ENCODE measurements at places on chromosomes 7 and 10. TPM values are rescaled to one million over a fixed set of nuclear protein-coding genes. Genes with fewer than 3 reads are reported as not detected.

GRCh38 chr10:130493446-130494145 is 357.4 kb downstream of the GLRX3 start:
- no peak for DNase-seq

The CTTNBP2 gene
- total RNA-seq: 34.2 TPM

GRCh38 chr10:114990586-114990985 is 52.6 kb downstream of the TRUB1 start:
- no peak for DNase-seq

The NANOS1 gene
- total RNA-seq: 7.3 TPM

DNA sequence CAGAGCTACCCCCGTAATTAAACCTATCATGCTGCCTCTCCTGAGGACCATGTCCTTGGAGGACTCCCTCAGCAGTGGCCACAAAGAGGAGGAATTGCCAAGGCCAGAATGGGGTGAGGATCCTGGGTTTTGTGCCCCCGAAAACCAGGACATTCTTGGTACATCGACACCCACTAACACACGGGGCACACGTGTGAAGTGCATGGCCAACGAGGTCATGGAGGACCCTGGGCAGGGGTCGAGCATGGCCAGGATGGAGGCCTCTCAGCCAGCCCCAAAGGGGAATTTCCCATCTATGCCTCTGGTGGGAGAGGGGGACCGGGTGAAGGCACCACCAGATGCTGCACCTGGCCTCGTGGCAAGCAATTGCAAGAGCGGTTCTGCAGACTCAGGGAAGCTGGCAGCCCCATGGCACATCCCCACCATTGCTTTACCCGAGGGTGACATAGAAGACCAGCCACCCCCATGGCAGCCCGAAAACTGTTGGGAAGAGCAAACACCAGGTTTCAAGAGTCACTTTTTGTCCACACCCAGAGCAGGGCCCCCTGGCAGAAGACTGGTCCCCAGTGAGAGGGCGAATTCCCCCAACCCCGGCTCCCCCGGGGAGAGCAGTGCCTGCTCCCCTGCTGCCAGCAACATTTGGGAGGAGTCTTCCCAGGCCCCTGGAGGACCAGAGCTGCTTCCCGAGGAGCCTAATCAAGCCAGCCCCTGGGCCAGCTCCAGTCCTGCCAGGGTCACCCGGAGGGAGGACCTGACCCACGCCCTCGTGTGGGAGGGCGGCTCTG is 26.4 kb downstream of the C10orf71 start:
- no peak for DNase-seq

GRCh38 chr7:80835251-80835650 is 83.6 kb downstream of the SEMA3C start:
- DNase-seq: no peak

GRCh38 chr10:60732198-60732806 is 46.0 kb upstream of the CDK1 start:
- no peak for DNase-seq

The TLL2 gene
- total RNA-seq: 0.82 TPM

GRCh38 chr7:29109358-29109757 is 37.0 kb downstream of the CPVL start:
- DNase-seq: no peak

GRCh38 chr7:116862951-116863670 is 724 bp downstream of the CAPZA2 start:
- peak; percentile 28 for DNase-seq

DNA sequence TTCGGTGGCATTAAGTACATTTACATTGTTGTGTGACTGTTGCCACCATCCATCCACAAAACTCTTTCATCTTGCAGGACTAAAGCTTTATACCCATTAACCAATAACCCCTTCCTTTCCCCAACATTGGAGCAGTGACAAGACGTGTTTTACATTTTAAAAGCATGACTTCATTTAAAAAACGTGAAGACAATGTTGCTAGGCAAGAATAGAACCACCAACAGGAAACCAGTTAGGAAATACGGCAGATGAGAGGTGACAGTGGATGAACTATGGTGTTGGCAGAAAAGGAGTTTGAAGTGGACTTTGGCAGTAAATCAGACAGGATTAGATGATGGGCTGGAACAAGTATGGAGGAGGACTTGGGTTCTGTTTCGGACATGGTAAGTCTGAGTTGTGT is 17.0 kb downstream of the TMEM236 start:
- DNase-seq: no peak

The C10orf53 gene
- not detected for total RNA-seq

DNA sequence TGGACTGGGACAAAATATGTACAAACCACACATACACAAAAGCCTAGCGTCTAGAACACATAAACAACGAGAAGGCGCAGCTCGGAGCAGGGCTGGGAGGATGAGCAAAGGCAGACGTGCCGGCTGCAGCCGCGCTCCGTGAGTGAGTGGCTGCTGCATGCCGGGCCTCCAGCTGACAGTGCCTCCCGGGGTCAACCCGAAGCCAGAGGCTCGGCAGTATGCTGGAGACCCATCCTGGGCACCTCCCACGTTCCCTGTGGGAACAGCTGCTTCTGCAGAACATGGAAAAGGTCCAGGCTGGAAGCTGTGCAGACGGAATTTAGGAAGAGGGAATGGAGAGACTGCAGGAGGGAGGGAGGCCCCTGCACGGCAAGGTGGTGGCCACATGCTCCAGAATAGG is 3.6 kb upstream of the GPR146 start:
- DNase-seq: no peak

The MRPS16 gene
- 126 TPM for total RNA-seq

DNA sequence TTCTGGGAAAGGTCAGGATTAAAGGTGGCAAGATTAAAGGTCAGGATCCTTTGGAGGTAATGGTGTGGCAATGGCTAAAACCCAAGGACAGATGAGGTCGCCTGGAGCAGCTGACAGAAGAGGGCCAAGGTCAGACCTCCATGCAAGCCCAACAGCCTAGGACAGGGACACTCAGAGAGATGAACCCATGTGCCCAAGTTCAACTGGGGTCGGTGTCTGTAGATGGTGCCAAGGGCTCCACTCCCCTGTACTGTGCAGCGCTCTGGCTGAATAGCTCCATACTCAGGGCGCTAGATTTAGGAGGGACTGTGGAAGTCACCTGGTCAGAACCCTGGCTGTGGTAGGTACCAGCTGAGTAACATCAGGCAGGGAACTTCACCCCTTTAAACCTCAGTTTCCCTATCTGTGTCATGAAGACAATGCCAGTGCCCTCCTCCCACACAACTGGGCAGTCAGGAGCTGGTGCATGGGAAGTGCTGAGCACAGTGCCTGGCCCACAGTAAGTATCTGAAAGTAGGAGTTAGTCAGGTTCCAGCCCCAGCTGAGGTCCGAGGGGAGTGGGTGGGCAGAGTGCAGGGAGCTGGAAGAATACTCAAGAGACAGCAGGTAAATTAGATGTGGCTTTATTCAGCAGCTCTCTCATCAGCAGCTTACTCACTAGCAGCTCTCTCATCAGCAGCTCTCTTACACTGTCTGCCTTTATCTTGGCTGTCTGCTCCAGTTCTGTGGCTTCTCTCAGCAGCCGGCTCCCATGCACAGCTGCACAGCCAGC is 327.1 kb downstream of the GLRX3 start:
- DNase-seq: no peak

- no peak for DNase-seq
Observed at GRCh38 chr7:64463636-64464375, 99.1 kb downstream of the ZNF680 start.

GRCh38 chr10:11292576-11293302 is 275.1 kb downstream of the CELF2 start:
- DNase-seq: no peak

- no peak for DNase-seq
Observed at GRCh38 chr10:77604063-77604462, 33.5 kb downstream of the KCNMA1 start.

- no peak for DNase-seq
Observed at GRCh38 chr10:71462062-71462935, 65.6 kb downstream of the CDH23 start.

GRCh38 chr10:34696423-34696822 is 118.7 kb downstream of the PARD3 start:
- DNase-seq: no peak

The OR6B1 gene
- not detected for total RNA-seq

The ST8SIA6 gene
- 4.9 TPM for total RNA-seq

GRCh38 chr7:138662076-138662990 is 38.8 kb downstream of the SVOPL start:
- no peak for DNase-seq

DNA sequence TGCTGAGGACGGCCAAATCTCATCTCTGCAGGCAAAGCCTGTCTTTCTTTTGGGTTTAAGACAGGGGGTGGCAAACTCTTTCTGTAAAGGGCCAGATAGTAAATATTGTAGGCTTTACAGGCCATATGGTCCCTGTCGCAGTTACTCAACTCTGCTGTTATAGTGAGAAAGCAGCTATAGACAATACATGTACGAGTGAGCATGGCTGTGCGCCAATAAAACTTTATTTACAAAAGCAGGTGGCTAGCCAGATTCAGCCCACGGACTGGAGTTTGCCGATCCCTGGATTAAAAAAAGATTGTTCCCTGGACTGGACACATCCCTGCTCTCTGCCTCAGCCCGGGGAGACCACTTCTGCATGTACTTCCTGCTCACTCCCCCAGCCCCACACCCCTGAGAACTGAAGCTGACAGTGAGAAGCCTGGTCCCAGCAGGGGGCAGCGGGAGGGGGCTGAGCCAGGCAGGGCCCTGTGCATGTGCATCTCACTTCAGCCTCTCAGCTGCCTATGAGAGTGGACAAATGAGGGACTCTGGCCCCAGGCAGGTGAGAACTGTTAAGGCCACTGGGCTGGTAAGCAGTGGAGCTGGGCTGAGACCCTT is 392.4 kb downstream of the PLXNA4 start:
- DNase-seq: no peak

DNA sequence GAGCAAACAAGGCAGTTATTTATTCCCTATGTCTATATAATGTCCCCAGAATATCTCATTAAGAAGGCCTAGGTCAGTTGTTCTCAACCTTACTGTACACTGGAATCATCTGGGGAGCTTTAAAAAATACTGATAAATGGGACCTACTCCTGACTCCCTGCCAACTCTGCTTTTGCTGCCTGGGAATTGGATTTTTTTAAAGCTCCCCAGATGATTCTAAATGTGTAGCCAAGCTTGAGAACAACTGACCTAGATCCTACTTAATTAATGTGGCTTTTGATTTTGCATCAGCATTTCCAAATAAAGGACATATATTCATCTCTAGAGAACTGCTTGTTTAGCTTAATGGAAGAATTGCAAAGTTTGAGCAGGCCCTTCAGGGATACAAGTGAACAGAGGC is 91.7 kb upstream of the HPS1 start:
- no peak for DNase-seq

The SLC37A3 gene
- 158 TPM for total RNA-seq

DNA sequence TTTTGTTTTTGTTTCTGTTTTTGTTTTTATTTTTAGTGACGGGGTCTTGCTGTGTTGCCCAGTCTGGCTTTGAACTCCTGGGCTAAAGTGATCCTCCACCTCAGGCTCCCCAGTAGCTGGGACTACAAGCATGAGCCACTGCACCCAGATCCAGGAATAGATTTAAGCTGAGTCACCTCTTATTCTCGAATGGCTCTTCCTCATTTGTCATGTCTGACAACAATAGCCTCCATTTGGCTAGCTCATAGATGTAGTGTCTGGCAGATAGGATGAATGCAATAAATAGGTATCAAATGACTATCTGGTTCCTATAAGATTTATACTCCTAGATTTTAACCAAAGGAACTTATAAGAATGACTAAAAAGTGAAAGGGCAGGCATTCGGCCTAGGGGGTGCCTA is 172.9 kb downstream of the TMEM26 start:
- DNase-seq: no peak

Data from frontal cortex (tissue), 4 donors.